NCI-H1048 (cell line): ENCODE measurements at places on chromosomes 6 and 20.

DNA sequence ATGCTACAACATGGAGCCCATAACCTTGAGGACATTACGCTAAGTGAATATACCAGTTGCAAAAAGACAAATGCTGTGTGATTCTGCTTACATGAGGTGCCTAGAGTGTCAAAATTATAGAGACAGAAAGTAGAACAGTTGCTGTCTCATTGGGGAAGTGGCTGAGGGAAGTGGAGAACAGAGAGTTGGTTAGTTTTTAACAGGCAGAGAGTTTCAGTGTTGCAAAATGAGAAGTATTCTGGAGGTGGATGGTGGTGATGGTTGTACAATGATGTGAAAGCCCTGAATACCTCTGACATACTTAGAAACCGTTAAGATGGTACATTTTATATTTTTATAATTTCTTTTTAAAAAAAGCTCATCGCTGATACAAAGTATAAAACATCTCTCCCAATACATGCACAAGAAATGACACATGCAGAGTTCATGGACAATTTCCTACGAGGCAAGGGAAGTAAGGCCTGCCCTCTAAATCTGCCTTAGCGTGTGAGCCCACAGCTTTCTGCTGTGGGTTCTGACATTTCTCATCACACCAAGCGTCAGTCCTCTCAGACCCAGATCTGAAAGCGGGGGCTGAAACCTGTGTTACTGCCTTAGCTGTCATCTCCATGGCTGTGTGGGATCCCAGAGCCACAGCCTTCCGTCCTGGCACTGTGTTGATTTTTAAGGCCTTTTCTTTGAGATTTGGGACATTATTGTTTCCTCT is 126.0 kb downstream of the RNASET2 start:
- DNase-seq = no peak

GRCh38 chr6:24284006-24284405 is 73.9 kb downstream of the DCDC2 start:
- no peak for DNase-seq

DNA sequence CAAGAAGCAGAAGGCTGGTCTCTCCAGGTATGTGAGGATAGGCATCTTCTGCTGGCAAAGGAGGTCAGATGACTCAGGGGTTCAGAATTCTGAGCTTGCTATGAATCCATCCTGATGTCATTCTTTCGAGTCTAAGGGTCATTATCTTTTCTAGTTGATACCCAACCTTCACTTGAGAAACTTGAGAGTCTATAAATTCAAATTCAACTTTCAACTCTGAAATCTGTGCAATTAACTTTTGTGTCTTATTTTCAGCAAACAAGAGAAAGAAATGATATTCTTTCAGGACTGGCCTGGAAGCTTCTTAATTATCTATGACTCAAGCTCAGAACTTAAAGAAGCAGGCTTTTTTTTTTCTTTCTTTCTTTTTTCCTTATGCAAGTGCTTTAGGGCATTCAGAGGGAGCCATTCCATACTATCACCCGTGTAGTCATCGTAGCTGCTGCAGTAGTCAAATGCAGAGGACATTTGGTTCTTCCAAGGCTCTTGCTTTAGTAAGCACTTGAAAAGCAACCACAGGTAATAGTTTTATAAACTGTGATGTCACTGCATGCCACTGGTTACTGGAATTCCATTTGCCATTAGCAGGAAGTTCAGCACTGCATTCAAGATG is 93.0 kb downstream of the ADTRP start:
- no peak for DNase-seq

- no peak for DNase-seq
Measured at GRCh38 chr6:9766240-9766915, 648.5 kb downstream of the TFAP2A start.

DNA sequence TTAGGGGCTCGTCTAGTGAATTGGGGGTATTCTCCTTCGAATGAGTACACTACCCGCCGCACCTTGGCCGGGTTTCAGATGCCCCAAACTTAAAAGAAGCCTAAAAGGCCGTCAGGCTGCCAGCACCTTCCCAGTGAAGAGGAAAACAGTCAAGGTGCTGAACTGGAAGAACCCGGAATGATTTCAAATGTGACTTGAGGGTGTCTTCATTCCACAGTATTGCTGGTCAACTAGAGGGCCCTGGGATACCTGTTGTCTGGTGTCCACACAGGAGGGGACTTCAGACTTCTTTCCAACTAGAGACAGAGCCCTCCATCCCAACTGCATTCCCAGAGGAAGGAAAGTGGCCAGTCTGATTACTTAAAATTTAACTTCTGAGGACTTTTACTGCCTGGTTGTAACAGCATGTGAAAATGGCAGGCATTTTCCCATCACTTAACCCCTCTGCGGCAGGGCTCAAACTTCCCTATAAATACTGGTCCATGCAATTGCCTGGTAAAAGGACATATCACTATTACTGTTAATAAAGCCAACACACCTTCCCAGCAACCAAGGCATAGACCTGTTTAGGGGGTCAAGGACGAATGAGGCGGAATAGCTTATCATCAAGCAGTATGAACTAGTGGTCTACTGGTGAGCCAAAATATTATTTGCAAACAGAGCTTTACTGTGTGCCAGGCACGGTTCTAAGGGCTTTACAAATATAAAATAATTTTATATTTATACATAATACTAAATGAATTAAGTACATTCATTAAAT is 651 bp upstream of the SAMHD1 start:
- no peak for DNase-seq

DNA sequence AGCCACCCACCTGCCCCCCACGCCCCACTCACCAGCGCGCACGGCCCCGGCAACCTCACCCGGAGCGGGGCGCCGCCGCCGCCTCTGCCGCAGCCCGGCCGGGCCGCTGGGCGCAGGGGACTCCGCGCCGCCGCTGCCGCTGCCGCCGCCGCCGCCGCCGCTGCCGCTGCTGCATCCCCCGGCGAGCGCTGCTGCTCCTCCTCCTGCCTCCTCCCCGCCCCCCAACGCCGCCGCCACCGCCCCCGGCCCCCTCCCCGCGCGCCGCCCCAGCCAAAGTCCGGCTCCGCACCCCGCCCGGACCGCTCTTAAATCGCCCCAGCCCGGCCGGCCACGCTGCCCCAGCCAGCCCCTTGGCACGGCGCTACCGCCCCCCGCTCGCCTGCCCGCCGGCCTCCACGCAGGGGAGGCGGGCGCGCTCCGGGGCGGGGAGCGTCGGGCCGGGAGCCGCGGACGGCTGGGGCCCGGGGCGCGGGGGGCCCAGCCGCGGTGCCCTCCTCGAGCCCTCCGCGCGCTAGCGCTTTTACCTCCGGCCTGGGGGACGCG is at the start of gene SULF2:
Gene SULF2, minus strand, starts transcription at position 171 of the 543 bp plus-strand sequence. CDS start 28,118 bp downstream, outside the sequence.
- DNase-seq = no peak

DNA sequence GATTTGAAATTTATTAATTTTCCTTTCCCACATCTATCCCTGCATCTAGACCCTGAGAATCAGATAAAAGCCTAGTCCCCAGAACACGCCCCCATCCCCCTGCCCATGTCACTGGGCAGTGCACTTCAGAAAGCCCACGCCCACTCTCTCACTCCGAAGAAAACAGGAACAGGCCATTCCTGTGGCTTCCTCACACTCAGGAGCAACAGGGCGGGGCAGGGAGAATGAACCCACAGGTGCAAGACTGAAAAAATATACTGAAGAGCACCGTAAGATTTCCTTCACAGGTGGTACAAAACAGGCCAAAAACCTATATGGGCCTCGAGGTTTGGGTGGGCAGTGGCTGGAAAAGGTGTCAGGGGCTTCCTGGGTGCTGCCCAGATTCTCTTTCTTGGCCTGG is 3.4 kb downstream of the OXT start:
- DNase-seq = no peak

- DNase-seq = no peak
Measured at GRCh38 chr6:75244063-75244584, 523 bp upstream of the COX7A2 start.

- no peak for DNase-seq
Measured at GRCh38 chr20:32193996-32194395, 13.5 kb downstream of the PLAGL2 start.

DNA sequence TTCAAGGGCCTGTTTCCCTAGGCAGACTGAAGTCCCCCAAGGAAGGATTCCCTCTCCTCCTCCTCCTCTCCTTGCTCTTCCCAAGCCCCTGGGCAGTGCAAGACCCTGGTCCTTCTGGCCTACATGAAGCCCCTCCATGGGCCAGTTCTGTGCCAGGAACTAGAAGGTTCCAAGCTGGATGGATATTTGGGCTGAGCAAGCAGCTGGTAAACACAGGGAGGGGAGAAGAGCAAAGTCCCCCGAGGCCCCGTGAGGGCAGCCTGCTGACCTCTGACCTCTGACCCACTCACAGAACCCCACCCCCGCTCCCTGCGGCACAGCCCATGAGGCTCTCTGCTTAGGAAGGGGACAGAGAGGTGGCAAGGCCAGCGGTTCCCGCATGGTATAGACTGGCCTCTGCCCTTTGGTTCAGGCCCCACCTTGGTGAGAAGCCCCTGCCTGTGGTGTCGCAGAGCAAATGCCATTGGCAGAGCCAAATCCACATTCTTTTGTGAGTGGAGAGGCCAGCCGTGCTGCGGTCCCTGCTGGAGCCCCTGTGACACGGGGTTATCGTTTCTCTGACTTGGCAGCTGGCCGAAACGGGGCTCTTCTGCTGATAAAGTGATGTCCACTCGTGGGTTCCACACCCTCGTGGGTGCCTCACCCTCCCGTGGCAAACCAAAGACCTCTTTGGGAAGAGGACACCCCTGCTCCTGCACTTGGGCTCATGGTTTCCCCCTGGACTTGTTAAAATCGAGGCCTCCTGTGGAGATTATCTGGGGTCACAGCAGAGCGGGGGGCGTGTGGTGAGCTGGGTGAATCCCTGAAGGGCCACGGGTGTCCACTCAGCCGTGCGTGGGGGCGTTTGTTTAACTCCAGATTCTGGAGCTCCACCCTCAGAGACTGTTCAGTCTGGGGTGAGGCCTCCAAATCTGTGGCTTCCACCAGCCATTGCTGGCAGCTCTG is 2.1 kb upstream of the CHRNA4 start:
- DNase-seq = no peak
